Inflammatory macrophage (primary cell): ENCODE measurements at places on chromosomes 6 and 20.

DNA sequence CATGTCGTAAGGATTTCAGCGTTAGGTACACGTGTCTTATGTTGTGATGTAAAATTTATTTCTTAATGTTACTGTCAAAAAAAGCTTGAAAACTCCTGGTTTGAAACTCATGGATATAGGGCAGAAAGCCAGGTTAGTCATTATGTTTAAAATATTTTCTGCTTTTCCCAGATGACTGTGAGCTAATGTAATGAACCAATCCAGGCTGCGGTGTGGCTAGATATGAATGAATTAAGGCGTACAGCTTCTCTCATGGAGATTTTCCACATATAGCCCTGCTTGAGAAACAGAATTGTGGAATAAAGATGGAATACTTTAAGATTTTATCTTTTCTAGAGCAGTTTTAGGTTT lies 80.3 kb upstream of the STMND1 start:
- no peak for DNase-seq

DNA sequence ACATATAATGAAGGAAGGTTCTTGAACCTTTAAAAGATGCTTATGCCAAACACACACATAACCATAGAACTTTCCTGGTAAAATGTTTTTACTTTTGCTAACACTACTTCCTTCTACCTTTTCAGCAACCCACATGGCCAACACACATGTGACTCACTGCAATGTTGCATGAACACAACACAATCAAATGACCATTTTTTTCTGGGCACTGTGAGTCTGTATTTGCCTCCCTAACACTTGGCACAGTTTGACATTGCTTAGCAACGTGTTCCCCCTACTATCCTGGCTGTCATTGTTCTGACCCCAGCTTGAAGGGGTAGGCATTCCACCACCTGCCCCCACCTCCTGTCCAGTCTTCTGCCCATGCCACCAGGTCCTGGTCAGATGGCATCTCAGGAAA lies 204.8 kb upstream of the PRND start:
- DNase-seq, result no peak

GRCh38 chr6:132020138-132020581 lies 69.0 kb upstream of the CCN2 start:
- no peak for DNase-seq

DNA sequence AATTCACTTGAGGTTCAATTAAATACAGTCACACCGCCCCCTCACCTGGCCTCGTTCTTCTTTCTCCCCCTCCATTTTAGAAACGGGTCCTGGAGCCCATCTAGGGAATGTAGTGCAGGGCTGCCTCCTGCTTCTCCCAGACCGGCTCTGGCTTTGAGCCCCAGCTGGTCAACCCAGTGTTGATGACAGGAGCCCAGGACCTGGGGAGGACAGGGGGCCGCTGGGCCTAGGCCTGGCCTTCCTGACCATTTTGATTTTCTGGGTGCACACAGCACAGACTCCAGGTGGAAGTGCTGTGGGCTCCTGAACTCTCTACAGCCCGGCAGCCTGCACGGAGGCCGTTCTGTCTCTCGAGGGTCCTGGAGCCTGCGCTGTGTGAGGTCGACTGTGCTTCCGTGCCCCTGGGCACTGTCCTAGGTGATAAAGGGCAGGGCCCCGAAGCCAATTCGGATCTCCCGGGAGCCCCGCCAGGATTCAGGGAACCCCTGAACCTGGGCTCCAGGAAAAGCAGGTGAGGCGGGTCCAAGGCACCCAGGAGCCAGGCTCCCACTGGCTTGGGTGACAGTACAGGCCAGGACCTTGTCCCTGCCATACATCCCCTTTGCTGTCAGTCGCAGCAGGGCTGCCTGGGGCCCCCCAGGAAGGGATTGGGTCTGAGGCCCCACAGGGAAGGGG lies 23.3 kb downstream of the NPEPL1 start:
- no peak for DNase-seq

DNA sequence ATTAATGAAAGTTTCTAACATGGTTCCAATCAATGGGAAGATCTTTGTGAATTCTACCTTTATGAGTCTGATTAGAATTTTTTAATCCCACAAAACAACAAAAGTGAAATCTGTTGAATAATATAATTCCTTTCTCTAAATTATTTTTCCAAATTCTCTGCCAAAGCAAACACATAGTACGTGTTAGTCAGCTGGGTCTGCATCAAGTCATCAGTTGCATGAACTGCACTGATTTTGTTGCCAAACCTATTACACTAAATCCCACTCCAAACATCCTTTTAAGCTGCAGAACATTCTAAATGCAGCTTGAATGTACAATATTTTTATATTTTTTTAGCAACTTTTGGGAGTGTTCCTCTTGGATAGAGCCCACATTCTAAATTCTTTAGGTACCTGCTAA lies 199.0 kb upstream of the HSF2 start:
- DNase-seq, result no peak

- DNase-seq, result no peak
These were observed 29.9 kb upstream of the SERINC1 start for GRCh38 chr6:122501475-122501874.

DNA sequence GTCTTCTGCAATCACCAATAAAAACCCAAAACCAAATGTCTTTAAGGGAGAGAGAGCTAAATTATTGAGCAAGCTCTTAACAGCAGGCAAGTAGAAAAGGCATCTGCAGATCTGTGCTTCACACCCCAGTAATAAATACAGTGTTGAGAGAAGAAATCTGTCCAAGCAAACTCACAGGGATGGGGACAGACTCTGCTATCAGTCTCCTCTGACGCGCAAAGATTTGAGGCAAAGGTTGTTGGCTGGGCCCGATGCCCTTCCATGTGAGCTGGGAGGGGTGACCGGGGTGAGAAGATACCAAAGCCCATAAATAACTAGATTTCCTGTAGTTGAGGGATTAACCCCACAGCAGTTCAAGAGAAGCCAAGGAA lies 315.2 kb upstream of the SOX4 start:
- DNase-seq, result no peak

DNA sequence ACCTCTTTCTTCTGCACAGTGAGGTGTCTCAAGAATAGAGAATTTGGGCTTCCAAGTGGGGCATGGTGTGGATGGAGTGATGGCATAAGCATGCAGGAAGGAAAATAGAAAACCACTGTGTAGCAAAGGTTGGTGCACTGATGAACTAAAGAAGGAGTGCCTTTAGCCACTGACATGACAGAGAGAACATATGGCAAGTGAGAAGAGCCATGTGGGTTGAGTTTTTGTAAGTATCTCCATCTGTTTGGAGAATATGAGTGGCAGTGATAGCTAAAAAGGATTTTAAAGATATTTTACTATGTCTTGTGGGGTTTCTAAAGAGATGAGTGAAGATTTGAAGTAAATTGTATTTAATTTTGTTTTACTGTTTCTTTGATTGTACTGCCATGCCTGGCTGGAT lies 160.5 kb upstream of the GRIK2 start:
- DNase-seq, result no peak

GRCh38 chr20:57628047-57628961 lies 8.1 kb upstream of the ZBP1 start:
- DNase-seq, result peak; percentile 80

DNA sequence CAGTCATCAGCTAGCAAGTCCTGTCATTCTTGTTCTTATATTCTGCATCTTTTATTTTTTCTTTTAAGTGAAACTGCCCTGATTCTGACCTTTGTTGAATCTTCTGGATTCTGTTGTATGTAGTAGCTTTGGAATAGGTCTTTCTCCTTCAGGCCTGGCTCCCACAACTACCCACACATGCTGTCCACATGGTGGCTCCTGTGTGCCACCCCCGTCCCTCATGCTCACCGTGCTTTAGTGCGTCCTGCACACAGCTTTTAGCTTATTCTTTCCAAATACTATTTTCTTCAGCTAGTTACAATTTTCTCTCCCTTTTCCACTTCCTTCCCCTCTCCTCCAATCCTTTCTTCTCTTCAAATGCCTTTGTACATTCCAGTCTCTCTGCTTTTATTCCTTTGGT lies 61.8 kb downstream of the CTNNBL1 start:
- no peak for DNase-seq

- DNase-seq, result no peak
These were observed 67.8 kb downstream of the LY86 start for GRCh38 chr6:6656287-6656686.

DNA sequence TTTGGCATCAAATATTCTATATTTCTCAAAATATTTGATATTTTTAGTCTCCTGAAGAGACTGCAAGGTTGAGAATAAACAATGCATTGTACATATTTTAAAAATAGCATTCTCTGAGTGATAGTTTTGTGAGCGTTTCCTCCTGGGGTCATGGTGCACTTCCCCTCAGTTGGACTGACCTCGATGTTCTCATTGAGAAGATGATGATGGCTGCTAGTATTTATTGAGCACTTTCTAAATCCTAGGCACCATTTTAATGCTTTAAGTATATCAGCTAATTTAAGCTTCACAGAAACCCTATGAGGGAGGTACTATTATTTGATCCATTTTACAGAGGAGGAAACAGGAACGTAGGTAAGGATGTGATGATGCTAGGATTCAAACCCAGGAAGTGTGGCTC lies 18.2 kb downstream of the DSE start:
- no peak for DNase-seq

DNA sequence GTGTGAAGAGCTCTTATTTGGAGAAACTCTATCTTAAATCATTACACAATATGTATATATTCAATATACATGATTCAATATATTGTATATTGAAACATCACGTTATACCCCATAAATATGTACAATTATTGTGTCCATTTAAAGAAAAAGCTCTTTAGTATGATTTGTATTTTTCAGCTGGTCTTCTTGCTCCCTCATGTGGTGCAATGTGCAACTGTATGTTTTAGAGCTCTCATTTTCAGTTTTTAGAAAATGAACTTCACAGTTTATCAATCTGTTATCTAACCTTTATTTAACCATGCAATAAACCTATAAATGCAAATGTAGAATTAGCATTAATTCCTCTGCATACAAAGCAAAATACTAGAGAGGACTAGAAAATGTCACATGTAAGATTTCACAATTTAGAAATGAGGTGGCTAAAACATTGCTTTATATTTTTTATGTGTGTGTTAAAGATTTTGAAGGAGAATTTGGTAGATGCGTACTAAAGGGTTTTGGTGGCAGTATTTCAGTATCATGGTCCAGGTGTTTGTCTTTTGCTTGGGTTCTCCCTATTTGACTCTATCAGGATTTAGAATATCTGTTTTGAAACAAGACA lies 167.1 kb downstream of the PHF3 start:
- DNase-seq, result peak; percentile 36

GRCh38 chr6:139119552-139119951 lies 15.3 kb upstream of the HECA start:
- DNase-seq, result no peak

DNA sequence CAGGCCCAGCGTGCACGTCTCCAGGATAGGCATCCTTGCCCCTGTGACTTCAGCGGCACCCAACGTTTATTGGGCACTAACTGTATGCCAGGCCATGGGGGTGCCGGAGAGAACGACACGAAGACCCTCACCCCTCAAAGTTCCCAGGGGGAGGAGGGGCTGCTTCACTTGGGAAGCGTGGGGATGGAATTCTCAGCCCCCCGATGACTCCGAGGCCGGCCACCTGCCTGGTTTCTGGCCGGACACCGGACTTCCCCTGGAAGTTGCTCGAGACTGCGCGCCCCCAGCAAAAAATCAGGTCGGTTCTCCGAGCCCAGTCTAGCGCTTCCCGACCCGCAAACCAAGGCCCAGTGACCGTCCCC lies 275 bp upstream of the MAVS start:
- no peak for DNase-seq

DNA sequence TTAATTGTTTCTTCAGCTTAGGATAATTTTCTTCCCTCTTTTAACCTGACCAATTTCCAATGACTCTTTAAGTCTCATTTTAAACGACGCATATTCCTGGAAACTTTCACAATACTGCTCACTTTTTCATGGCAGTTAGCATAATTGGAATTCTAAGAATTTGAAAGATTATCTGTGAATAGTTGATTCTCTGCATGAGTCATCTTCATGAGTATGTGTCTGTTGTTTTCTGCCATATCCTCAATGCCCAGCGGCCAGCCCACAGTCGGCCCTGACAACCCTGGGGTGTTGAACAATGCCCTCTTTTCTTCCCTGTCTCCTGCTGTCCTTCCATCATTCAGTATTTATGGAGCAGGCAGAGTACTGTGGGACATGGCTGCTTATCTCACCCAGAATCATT lies 554.2 kb downstream of the CDH26 start:
- no peak for DNase-seq

DNA sequence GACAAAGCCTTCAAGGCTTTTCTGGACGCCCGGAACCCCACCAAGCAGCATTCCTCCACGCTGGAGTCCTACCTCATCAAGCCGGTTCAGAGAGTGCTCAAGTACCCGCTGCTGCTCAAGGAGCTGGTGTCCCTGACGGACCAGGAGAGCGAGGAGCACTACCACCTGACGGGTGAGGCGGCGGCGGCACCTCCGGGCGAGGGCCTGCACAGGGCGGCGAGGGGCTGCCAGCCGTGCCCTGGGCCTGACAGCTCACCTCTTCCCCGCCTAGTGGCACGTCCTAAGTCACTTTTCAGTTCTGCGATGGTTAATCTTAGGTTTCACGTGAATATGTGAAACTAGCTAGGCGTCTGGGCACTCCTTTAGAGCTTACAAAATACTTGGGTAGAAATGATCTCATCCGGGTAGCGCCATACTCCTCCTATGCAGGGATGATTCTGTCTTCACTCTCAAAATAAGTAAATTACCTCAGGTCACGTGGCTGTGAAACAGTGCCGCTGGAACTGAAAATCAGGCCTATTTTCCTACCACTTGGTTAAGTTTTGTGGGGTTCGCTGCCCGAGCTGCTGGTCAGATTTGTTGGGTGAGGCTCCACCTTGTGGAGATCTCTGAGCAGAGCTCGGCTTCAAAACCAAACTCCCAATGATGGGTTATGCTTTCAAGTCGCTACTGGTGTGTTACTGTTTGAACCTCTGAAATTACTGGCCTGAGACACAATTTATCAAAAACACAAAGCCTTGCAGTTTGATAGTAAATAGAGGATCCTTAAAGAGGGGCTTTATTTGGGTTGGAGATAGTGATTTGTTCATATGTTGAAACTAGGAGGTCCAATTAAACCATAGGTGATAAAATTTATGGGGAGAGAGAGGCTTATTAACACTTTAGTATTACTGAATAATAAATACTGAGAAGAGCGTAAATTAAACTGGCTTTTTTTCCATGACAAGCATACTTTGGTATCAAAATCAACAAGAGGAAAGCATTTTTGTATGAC lies 15.5 kb upstream of the CLDN20 start:
- peak; percentile 47 for DNase-seq

DNA sequence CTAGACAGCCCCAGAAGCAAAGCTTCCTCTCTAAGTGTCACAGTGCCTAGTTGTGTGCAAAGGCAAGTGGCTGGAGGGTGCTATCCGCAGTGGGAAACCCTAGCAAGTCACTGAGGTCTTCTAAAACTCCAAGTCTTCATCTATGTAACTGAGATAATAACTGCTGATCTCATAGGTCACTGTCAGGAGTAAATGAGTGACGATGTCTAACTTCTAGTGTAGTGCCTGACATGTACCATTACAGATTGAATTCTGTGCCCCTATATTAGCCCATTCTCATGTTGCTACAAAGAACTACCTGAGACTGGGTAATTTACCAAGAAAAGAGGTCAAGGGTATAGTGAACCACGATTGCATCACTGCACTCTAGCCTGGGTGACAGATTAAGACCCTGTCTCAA lies 253.5 kb upstream of the JARID2 start:
- DNase-seq, result no peak
